Glomerular endothelial cell (primary cell): ENCODE measurements at places on chromosomes 16 and 17. TPM values are rescaled to one million over a fixed set of nuclear protein-coding genes. Genes with fewer than 3 reads are reported as not detected.

CDK5R1 gene
- 2.5 and 3.5 TPM in 2 replicates for total RNA-seq

PRSS27 gene
- total RNA-seq: 0.05 and 1.1 TPM in 2 replicates

CD79B gene
- 0.70 and 3.2 TPM in 2 replicates for total RNA-seq

FNDC8 gene
- not detected in 2 replicates for total RNA-seq

BBS2 gene
- 37.2 and 37.5 TPM in 2 replicates for total RNA-seq

PMP22 gene
- 267 and 271 TPM in 2 replicates for total RNA-seq

KRTAP4-4 gene
- not detected in 2 replicates for total RNA-seq

AOC2 gene
- 1.8 and 2.0 TPM in 2 replicates for total RNA-seq

ADAP2 gene
- total RNA-seq: 0.29 and 0.68 TPM in 2 replicates

MYLK3 gene
- 0.06 TPM in 1 of 2 replicates, not detected in the other for total RNA-seq

LRRC46 gene
- total RNA-seq: 0.24 TPM in 1 of 2 replicates, not detected in the other

FBXW10B gene
- 1.3 TPM in 1 of 2 replicates, not detected in the other for total RNA-seq

ACSM3 gene
- total RNA-seq: 22.0 and 68.4 TPM in 2 replicates
